ENCODE measurements at places on chromosomes 5 and 9.

DNA sequence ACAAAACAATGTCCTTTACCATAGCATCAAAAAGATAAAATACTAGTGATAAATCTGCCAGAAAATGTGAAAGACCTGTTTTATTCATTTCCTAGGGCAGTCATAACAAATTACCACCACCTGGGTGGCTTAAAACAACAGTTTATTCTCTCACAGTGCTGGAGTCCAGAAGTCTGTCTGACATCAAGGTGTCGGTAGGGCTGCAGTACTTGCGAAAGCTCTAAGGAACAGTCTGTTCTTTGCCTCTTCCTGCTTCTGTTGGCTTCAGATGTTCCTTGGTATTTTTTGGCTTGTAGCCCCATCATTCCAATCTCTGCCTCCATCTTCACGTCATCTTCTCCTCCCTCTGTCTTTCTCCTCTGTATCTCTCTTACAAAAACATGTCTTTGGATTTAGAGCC, 51.0 kb downstream of the PTPDC1 start:
- no peak for DNase-seq

DNA sequence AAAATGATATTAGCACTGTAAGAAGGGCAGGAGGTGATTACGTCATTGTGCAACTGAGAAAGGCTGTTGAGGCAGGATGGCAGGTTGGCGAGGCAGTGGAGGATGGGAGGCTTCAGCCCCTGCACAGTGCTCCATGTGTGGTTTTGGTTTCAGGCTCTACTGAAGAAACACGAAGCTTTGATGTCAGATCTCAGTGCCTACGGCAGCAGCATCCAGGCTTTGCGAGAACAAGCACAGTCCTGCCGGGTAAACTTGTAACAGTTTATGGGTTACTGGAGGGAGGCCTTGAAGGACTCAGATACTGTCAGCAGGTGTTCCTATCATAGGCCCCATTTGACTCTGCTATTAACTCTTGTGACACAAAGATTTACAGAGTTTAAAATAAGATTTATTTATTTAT, 35.1 kb downstream of the SPTAN1 start:
- DNase-seq = peak; percentile 43

GRCh38 chr9:93264338-93265125, 80.6 kb downstream of the WNK2 start:
- no peak for DNase-seq

GRCh38 chr5:125478599-125478998, 732.2 kb upstream of the ZNF608 start:
- no peak for DNase-seq

DNA sequence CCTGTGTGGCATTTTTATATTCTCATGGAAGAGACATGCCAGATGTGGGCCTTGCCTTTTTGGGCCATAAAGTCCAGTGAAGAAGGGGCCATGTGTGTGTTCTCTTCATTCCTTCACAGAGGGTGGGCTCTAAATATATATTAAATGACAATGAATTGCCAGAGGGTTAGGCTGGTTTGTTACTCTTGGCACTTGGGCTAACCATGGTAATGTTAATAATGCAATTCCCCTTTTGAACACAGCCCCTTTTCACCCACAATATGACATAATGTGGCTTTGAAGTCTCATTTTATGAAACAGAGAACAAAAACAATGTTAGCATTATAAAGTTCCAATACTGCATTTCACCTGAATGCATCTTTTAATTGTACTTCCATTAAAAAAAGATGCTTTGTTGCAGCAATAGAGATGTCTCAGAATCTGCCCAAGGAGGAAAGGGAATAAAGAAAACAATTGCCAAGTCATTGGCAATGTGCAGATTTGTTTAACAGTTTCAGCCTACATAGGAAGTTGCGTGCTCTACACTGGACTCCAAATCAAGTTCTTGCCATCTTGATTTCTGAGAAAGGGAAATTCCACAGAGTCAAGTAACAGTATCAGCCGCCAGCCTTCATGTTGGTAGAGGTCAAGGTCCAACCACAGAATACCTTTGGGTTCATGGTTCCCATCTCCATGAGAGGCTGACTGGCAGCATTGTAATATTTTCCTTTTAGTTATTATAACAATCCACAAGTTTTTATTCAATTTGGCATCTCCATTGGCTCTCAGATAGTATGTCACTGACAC, 141.9 kb downstream of the SLC12A2 start:
- DNase-seq = no peak

Measured in CD4-positive, alpha-beta T cell treated with Interleukin-12 subunit alpha and Interleukin-12 subunit beta, for 1 hour (primary cell).